Naive thymus-derived CD4-positive, alpha-beta T cell (primary cell): ENCODE measurements at places on chromosomes 12 and 14. TPM values are rescaled to one million over a fixed set of nuclear protein-coding genes. Genes with fewer than 3 reads are reported as not detected.

DNA sequence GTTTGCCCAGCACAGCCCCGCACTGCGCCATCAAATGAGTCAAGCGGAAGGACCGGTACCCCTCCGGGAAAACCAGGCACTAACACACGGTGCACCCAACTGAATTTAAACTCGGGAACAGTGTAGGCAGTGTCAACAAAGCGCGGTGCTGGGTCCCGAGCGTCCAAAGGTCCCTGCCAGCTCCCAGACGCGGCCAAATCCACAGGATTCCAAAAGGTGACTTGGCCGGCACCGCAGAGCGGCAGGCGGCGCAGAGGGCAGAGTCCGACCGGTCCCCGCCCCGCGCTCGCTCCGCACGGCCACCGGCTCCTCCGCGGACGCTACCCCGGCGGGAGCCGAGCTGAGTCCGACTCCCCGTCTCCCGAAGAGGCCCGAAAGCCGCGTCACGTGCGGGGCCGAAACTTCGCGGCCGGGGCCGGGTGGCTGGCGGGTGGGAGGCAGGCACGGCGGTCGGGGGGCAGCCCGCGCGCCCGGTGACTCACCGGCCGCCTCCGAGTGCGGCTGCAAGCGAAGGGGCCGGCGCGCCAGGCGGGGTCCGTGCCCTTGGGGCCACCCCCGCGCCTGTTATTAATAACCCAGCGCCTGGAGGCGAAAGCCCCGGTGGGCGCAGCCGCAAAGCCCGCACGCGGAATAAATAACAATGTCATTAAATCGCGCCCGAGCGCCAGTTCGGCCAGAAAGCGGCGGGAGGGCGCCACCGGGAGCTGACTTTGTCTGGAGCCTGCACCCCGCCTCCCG is 863 bp downstream of the DENND5B start:
- no peak overlapping the region for H3K27ac ChIP-seq
- DNase-seq: no peak
- H3K36me3 ChIP-seq: no peaks in the 10 kb centered on the region

GRCh38 chr12:93707836-93708235 is 30.7 kb downstream of the CRADD start:
- H3K27ac ChIP-seq: no peak overlapping the region
- no peaks in the 10 kb centered on the region for H3K27me3 ChIP-seq
- H3K4me3 ChIP-seq: no peak overlapping the region
- no peaks in the 10 kb centered on the region for H3K36me3 ChIP-seq
- no peaks in the 10 kb centered on the region for H3K4me1 ChIP-seq
- DNase-seq: no peak

The RHEBL1 gene
- 8.5 and 9.4 TPM in 2 replicates for total RNA-seq

DNA sequence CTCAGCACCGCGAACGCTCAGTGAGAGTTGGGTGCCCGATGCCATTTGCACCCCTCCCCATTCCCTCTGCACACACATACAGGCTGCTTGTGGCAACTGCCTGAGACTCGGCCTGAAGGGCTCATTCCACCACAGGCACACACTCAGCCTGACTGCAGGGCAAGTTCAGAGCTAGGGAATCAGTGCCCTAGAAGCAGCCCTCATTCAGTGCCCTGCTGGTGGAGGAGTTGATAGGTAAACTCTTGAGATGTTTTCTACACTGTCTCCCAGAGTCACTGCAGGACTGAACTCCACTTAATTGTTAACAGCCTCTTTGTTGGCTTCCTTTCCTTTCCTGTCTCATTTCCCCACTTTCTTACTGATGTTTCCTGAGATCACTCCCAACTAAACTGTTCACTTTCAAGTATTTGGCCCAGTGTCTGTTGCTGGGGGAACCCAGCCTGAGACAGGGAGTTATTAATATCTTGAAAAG is 16.9 kb downstream of the PPP1R36 start:
- H3K27ac ChIP-seq: no peak overlapping the region
- no peak overlapping the region for H3K4me3 ChIP-seq
- H3K4me1 ChIP-seq: no peaks in the 10 kb centered on the region
- H3K36me3 ChIP-seq: no peaks in the 10 kb centered on the region
- no peak for DNase-seq

GRCh38 chr12:114967151-114967550 is 283.2 kb upstream of the TBX3 start:
- DNase-seq: no peak
- H3K4me3 ChIP-seq: no peak overlapping the region
- no peaks in the 10 kb centered on the region for H3K36me3 ChIP-seq
- no peaks in the 10 kb centered on the region for H3K4me1 ChIP-seq

GRCh38 chr12:79698966-79699365 is 8.2 kb upstream of the PAWR start:
- H3K4me3 ChIP-seq: no peak overlapping the region
- H3K27me3 ChIP-seq: no peaks in the 10 kb centered on the region

DNA sequence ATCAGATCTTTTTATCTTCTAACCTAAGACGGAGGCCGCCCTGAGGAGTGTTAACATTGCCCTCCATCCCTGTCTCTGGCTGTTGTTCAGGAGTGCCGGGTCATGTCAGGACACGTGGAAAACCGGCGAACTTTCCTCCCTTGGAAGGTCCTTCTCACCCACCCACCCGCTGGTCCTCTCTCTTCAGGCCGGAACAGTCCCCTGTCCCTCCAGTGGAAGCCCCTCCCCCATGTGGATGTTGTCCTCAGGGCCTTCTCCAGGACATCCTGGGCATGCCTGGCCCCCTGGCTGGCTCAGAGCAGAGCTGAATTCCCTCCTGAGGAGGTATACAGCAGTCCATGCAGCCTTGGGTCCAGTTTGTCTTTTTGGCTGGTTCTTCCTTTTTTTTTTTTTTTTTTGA is 20.3 kb upstream of the ITPK1 start:
- no peaks in the 10 kb centered on the region for H3K27me3 ChIP-seq
- H3K4me3 ChIP-seq: no peak overlapping the region
- DNase-seq: no peak
